Muscle of arm (tissue), 14 donors: ENCODE measurements at places on chromosomes 2 and 18.
A peak's percentile ranks its signal among the peaks of the same experiment; 100 is the strongest.

DNA sequence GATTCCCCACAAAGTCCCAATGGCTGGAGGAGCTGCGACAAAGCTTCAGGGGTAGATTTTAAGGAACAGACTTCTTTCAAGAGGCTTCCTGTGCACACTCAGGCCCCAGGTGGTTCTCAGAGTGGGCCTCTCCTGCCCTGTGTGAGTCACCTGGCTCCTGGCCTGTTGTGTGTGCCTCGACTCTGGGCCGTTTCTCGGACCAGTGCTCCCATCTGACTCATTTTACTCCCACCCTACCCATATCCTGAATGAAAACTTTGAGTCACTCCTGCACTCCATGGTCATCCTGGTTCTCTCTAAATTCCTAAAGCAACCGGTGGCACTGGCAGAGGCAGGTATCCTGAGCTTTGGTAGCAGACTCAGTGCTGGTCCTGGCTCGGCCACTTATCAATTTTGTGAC, 84.1 kb downstream of the CELF4 start:
- no peak for DNase-seq

DNA sequence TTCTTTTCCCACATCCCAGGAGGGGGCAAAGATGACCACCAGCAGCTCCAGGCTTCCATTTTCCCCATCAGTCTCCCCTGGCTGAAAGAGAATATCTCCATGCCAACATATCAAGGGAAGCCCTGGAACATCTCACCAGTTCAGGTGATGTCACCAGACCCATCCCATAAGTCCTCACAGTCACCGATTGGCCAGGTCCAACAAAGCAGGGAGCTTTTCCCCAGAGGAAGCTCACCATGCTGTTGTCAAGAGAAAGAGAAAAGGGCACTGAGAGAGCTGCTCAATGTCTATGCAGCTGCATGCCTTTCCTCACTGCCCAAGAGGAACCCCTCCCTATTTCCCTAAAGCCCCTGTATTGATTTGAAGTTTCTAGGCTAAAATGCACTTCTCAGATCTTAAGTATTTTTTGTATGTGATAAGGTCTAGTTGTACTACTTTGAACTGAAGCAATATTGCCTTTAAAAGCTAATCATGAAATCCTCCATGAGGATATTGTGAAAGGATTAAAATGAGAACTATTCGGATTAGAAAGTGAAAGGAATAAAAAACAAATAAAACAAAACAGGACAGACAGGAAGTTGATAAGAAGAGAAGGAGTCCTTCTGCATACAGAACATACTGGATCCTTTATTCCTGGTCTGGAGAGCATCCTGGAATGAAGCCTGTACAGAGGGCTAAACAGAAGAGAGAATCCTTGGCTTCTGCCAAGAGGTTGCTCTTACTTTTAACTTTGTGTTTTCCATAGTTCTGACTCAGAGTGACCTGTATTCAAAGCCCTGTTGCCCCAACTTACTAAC, 45.2 kb upstream of the CTIF start:
- DNase-seq, result no peak

DNA sequence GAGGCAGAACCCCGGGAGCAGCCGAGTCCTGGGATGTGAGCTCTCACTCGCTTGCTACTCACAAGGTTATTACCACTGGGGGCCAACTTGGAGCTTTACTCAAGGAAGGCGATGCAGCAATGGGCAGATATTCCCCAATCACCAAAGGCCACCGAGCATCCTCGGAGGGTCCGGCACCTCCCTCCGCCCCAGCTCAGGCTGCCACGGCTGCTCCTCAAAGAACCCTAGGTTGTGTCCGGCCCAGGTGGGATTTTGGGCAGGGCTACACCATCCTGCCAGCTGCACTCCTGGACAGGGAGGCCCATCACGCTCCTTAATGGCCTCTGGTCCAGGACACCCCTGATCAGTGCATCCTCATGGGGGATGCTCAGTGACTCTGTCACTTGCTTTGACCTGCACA, 24.8 kb downstream of the FBLN7 start:
- DNase-seq, result no peak

DNA sequence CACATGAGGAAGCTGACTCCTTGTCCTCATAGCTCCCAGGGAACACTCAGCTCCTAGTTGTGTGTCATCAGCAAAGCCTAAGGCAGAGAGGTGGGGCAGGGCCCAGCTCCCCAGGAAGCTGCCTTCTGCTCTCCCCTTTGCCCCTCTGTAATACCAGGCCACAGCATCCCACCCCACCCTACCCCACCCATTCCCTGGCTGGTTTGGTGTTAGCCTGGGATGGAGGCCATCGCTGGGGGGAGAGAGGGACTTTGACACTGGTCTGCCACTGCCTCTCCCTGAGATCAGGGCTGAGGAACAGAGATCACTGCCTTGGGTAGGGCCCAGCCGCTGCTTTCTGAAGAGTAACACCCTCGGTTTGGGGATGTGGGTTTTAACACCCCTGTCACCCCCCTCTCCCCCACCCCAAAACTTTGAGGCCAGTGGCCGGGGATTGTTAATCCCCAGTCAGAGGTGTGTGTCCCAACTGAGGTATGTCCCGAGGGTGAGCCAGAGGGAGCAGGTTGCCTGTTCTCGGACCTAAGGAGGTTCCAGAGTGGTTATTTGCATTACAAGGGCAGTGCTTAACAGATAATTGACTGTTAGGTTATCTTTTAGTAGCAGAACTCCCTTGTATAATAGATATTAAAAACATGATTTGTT, 41.4 kb downstream of the TET3 start:
- no peak for DNase-seq

DNA sequence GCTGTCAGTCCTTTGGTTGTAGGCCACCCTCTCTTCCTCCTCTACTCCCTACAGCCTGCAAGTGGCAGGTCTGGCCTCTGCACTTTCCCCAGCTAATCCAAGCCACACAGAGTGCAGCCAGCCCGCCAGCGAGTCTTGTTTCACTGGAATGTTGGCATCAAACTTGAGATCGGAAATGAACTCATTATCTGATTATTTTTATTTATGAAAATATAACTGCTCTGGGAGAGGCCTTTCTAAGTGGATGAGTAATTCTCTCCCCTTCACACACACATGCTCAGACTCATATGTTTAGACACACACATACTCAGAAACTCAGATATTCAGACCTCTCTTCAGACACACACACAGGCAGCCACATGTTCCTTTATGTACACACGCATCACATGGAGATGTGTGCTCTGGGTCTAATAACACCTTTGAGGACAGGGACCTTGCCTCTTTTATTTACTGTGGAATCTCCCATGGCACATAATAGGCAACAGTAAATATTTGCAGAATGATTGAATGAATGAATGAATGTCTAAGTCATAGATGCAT, 151.3 kb downstream of the ZFP36L2 start:
- DNase-seq, result peak; percentile 89

GRCh38 chr2:134610871-134611270, 107.9 kb downstream of the TMEM163 start:
- DNase-seq, result peak; percentile 4

- peak; percentile 4 for DNase-seq
These were observed 550.4 kb downstream of the ARHGAP15 start for GRCh38 chr2:143679617-143680016.

GRCh38 chr2:36697424-36698066, 1.0 kb downstream of the VIT start:
- no peak for DNase-seq

DNA sequence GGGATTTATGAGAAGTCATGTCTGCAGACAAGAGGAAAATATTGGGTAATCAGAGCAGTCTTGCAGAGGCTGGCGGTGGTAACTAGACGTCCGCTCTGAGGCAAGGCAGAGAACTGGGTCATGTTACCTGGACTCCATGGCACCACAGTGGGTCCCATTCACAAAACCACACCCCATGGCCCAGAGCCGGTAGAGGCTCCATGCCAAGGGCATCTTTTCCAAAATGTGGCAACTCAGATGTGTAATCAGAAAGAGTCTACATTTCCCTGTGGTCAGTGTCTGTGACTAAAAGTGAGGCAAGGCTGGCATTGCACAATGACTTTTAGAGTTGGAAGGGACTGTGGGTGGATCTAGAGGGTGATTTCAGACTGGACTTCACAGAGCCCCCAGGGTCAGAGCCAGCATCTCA, 113.1 kb downstream of the MREG start:
- no peak for DNase-seq

GRCh38 chr2:235170536-235171521, 219.0 kb downstream of the SH3BP4 start:
- DNase-seq, result no peak

DNA sequence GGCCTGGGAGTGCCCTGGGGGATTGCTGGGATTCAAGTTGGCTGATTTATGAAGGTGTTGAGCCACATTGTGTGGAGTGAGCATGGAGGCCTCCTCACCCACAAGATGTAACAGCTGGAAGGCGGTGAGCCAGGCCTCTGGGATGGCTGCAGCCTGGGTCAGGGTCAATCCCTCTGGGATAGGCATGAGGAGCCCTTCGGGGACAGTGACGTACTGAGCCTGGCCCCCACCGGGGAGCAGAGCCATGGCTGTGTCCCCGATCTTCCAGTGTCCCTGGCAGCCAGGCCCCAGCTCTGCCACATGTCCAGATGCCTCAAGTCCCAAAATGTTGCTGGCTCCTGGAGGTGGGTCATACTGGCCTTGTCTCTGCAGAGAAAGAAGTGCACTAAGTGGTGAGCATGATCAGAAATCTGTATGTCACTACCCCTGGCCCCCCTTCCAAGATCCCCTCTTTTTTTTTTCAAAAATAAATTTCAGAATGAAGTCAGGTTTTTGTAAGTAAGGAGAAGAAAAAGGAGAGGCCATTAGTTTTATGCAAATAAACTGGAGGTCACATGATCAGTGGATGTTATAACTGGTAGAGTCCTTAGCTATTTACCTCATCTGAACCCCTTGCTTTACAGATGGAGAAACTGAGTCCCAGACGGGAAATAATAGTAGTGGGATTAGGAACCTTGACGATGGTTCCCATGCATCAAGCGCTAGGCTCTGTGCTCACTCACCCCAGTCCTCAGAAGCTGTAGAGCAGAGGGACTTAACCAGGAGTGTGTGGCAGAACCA, 1.7 kb downstream of the TP53I3 start:
- DNase-seq, result no peak

- no peak for DNase-seq
These were observed 8.2 kb downstream of the RND3 start for GRCh38 chr2:150479075-150479915.

DNA sequence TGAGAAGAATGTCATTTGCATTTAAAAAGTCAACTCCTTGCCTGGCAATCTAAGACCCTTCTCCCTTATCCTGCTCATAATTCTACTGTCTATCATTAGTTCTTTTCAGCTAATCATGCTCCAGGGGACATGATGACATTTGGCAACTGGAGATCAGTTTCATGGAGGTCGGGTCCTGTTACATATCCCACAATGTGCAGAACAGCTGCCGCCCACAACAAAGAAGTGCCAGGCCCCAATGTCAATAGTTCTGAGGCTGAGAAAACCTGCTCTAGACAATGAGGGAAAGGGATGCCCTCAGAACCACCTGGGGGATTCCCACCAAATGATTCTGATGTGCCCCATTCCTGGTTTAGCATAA, 53.4 kb upstream of the IL1RL1 start:
- DNase-seq, result no peak

DNA sequence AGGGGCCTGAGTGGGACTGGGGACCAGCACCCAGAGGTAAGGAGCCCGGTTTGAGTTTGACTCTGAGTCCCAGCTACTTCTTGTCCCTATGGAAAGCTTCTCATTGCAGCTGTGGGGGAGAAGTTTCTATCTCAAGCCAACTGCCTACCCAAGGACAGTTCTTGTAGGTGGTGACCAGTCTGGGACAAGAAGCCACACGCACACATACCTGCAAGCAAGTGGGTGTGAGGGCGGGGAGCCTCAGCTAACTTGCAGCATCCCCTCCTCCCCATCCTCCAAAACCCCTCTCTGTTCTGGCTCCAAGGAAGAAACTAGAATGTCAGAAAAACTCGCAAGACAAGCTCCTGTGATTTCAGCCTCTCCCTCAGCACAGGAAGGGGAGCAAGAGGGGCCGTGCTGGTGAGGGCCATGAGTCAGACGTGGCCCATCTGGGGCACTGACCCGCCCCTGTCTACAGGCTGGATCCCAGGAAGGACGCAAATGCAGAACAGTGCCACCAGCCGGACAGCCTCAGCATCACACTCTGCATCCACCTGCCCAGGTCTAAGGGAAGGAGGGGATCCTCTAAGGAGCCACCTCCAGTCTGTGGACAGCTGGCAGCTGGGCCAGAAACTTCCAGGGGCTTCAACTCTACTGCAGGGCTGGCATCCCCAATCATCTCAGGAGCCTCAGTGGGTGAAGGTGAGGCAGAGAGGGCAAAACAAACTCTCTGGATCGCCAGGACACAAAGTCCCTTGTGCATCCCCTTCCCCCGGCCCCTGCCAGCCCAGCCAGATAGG, 103.4 kb downstream of the TNS1 start:
- no peak for DNase-seq

DNA sequence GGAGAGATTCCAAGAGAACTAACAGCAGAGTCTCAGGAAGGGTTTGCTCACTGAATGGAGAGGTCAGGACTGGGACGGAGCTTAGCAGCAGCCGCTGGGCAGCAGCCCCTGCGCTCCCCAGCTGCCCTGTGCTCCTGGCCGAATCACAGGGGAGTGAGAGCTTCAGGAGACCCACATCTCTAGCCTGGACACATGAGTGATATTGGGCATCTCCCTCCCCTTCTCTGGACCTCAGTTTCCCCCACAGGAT, 511 bp downstream of the MATN3 start:
- DNase-seq, result no peak

DNA sequence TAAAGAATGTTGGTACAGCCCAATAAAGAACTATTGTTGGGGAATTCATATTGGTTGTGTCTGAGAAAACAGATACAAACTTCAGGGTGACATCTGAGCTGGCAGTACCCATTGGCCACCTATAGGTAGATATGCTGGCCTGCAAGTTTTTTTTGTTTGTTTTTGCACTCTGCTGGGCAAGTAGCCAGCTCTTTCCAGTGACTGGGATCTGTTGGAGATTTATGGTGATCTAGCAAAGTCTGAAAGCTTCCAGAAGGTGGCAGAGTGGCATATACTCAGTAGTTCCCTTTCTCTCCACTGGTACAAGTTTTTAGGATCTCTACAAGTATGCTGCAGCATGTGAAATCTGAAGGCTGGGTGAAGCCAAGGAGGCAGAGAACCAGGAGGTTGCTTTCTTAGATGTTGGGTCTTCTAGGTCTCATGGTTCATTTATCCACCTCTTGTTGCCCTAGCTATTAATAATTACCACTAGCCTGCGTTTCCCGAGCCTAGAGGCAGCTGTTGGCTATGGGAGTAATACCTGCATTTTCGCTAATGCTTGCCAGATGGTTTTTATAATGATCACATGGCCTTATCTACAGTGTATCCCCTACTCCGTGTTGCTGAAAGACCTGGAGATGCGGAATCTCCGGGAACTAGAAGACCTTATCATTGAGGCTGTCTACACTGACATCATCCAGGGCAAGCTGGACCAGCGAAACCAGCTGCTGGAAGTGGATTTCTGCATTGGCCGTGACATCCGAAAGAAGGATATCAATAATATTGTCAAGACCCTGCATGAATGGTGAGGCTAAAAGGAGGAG, 9.5 kb downstream of the COPS7B start:
- DNase-seq, result no peak

- DNase-seq, result no peak
These were observed 31.7 kb downstream of the LRP2 start for GRCh38 chr2:169330555-169331198.
